Activated naive CD8-positive, alpha-beta T cell treated with anti-CD3 and anti-CD28 coated beads for 36 hours (primary cell): ENCODE measurements at places on chromosomes 4 and X. TPM values are rescaled to one million over a fixed set of nuclear protein-coding genes. Genes with fewer than 3 reads are reported as not detected.

- no peak for DNase-seq
These were observed 105.4 kb downstream of the FBXW7 start for GRCh38 chr4:152430507-152430906.

DNA sequence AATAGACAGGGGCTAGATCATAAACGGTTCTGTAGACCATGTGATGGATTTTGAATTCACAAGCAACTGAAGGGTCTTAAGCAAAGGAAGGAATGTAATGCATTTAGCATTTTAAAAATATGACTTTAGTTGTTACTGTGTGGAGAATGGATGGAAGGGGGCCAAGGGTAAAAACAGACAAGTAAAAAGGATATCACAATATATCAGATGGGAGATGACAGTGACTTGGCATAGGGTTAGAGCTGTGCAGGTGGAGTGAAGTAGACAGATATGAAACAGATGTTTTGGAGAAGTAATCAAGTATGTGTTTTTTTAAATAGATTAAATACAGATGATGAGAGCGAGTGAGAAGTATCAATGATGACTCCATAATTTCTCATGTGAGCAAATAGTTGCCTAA, 1116.0 kb upstream of the TENM3 start:
- no peak for DNase-seq

- no peak for DNase-seq
These were observed 1.5 kb downstream of the ABCE1 start for GRCh38 chr4:145099653-145100052.

AKAP4 gene
- not detected for total RNA-seq

SASH3 gene
- total RNA-seq: 123 TPM
